ENCODE measurements at places on chromosomes 6 and 20.

- no peak for DNase-seq
These were observed 327.8 kb upstream of the MAN1A1 start for GRCh38 chr6:119677384-119677783.

- DNase-seq = no peak
These were observed 503.9 kb downstream of the ADGRB3 start for GRCh38 chr6:69138893-69139494.

DNA sequence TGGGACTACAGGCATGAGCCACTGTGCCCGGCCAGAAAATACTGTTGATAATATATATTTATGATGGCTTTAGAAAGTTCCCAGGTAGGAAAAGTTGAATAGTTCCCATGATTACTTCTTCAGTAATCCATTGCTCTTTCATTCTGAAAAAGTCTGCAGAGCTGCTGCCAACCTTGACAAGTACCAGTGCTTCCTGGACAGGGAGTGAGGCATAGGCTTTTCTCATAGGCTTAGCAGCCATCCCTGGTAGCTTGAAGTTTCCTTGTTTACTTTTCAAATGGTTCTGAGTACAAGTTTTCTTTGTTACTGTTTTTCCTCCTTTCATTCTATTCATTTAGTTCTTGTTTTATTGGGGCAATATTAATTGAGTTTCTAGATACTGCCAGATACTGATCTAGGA lies 7.8 kb downstream of the RWDD1 start:
- DNase-seq = no peak

- no peak for DNase-seq
These were observed 31.5 kb downstream of the KDM1B start for GRCh38 chr6:18186540-18187250.

DNA sequence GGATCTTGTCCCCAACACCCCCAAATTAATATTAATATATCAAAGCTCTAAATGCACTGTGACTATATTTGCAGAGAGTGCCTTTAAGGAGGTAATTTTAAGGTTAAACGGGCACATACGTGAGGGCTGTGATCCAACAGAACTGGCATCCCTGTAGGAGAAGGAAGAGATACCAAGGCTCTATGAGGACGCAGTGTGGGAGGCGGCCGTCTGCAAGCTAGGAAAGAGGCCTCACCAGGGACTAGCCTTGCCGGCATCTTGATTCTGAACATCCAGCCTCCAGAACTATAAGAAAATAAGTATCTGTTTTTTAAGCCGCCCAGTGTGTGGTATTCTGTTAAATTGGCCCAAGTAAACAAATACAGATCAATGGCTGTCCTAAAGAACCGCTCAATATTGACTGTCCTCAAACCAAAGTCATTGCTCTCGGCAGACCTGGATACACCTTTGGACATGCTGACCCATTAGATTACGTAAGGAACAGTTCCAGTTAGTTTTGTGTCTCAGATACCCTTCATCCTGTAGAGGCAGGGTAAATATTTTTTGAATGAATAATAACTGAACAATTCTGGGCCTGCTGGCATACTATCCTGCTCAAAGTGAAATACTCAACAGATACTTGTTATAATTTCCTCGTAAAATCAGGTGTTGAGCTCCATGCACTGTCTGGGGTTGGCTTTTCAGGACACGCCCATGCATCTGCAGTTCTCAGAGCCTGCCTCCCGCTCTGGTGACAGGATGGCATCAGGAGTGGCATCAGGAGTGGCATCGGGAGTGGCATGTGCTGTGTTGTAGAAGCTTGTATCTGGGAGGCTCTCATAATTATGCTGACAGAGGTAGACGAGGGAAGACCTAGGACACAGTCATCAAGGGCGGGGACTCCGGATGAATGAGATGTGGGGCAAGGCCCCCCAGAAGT lies 6.3 kb downstream of the PRR18 start:
- no peak for DNase-seq

- peak; percentile 15 for DNase-seq
These were observed 46.2 kb downstream of the PANK2 start for GRCh38 chr20:3935295-3935955.

DNA sequence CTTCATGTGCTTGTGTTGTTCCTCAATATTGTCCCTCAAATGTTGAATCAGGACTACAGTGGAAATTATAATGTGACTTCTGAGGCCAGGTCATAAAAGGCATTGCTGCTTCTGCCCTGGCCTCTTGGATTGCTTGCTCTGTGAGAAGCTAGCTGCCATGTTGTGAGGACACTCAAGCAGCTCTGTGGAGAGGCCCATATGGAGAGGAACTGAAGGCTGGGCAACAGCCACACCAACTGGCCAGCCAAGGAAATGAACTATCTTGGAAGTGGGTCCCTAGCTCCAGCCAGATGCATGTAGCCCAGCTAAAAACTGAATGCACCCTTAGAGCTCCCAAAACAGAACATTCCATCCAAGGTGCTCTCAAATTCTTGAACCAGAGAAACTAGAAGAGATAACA lies 282.6 kb downstream of the BMP7 start:
- no peak for DNase-seq

- DNase-seq = no peak
These were observed 138.7 kb upstream of the SASH1 start for GRCh38 chr6:148203970-148204369.

Data from cerebellar nuclear complex (tissue), 1 donor.